ENCODE measurements at places on chromosomes 7 and 10.

GRCh38 chr10:61627266-61627665 is 35.5 kb upstream of the CABCOCO1 start:
- DNase-seq = no peak

GRCh38 chr10:116817780-116818343 is 31.4 kb upstream of the ENO4 start:
- no peak for DNase-seq

DNA sequence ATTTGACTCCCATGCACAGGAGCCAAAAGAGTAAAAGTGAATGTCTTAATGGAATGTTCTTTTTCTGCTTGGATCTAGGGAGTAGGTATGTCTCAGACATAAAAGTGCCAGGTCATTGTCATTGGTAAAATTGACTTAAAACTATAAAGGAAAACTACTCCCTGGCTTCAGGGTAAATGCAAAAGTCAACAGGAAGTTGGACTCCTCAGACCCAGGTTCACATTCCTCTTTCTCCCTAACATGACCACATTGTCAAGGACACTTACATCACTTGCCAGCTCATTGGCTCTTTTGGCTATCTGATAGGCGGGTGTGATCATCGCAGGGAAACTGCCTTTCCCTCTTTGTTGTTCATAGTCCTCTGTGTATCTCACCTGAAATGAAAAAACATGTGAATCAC is 13.7 kb downstream of the NRAP start:
- no peak for DNase-seq

DNA sequence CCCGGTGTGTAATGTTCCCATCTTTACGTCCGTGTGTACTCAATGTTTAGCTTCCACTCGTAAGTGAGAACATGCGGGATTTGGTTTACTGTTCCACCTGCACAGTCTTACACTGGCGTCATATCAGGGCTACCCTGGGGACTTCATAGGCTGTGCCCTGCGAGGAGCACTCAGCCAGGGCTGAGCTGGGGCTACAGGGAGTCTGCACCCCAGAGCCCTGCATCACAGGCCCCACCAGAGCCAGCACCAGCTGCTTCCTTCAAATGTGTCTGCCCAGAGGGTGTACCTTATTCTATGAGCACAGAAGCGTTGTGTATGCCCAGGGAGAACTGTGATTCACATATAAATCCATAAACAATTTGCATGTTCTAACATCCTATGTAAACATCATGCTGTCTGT is 277.1 kb downstream of the TCERG1L start:
- no peak for DNase-seq

- no peak for DNase-seq
Measured at GRCh38 chr10:25811052-25811685, 122.9 kb upstream of the MYO3A start.

- no peak for DNase-seq
Measured at GRCh38 chr10:49474901-49475300, 64.0 kb downstream of the ERCC6 start.

- no peak for DNase-seq
Measured at GRCh38 chr7:107209565-107209964, 40.8 kb downstream of the HBP1 start.

- no peak for DNase-seq
Measured at GRCh38 chr10:60114765-60115586, 208.6 kb upstream of the CCDC6 start.

DNA sequence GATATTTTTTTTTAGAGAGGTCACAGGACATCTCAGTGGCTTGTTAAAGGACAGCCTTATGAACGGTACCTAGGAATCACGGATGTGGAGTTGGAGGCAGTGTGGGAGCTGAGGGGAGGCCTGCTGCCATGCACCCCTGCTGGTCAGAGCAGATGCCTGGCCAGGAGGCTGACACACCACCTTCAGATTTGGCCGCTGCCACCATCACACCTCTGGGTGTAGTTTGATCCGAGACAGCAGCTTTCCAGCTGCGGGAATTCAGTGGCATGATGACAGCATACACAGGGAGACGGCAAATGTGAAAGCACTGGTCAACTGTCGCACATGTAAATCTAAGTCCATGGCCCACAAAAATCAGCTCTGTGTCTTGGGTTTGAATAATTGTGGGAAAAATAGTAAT is 285.4 kb downstream of the ADARB2 start:
- no peak for DNase-seq

DNA sequence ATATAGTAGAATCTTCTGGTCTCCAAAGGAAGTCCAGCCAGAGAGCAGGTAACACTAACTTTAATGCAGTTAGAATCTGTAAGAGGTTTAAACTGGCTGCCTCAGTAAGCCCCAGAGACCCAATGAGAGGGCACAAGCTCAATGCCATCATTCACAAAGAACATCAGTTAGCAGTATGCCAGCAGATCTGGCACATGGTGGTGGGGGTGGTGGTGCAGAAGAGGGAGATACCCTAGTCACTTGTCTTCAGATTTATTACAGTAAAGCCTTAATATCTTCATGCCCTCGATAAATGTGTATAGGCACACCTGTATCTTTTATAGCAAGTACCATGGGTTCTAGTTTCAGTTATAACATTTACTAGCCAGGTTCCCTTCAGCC is 86.2 kb downstream of the SORBS1 start:
- no peak for DNase-seq

- DNase-seq = no peak
Measured at GRCh38 chr10:49567810-49568209, 28.9 kb upstream of the ERCC6 start.

DNA sequence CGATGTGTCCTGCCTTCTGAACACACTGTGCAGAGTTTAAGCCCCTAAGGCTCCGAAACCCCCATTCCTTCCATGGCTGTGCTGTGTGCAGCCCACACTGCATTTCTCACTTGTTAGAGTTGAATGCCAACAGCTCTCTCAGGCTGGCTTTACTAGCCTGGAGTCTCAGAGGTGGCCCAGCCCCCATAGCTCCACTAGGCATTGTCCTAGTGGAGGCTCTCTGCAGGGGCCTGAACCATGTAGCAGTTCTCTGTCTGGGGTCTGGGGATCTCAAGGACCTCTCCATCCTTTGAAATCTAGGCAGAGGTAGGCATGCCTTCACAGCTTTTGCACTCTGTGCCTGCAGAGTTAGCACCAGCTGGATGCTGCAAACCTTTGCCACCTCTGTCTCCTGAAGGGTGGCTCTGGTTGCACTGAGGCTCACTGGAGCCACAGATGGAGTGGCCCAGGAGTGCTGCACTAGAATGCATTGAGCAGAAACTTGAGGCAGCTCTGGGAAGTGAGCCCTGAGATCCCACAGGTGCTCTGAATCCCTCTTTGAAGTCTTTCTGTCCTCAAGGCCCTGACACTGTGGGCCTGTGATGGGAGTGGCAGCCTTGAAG is 301.7 kb downstream of the DGKB start:
- no peak for DNase-seq

- no peak for DNase-seq
Measured at GRCh38 chr7:28626624-28627262, 214.4 kb downstream of the CREB5 start.

DNA sequence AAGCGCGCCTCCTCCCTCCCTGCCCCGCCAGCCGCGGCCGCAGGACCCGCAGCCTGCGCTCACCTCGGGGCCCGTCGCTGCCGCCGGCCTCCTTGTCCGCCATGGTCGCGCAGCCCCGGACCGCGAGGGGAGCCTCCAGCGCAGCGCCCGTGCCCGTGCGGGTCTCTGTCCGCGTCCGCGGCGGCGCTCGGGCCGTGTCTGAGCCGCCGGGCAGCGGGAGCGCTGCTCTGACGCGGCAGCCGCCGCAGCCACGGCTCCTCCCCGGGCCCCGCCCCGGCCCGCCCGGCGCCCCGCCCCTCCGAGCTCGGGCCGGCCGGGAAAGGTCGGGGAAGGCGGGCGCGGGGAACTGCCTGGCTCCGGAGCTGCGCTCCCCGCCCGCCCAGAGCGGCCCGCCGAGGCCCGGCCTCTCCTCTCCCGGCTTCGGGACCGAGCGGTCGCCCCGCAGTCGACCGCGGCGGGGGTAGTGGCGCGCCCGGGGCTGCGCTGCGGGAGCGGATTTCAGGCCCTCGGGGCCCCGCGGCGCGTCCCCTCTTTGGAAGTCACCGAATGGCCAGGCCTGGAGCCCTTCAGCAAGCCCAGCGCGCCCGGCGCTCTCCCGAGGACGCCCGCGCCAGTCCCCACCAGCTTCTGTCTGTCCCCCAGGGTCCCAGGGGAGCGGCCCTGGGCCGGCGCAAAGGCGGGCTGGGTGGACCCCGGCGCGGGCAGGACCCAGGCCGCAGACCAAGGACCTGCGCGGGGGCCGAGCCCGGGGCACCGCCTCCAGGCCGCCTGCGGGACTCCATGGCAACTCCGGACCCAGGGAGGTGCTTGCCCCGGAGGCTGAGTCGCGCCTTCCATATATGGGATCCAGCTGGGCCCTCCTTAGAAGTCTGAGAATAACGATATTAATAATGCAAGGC is at the start of gene HSPA12A:
Gene HSPA12A (minus strand): TSS at position 200 of the 899 bp plus-strand sequence. CDS start 97 bp downstream, at position 103.
- DNase-seq = no peak

- DNase-seq = no peak
Measured at GRCh38 chr7:56115852-56116538, at the start of gene NUPR2. TSS of gene NUPR2 (minus strand) at chr7:56116417. CDS start at chr7:56116314, 103 bp downstream.

GRCh38 chr10:49008091-49008490 is 68.5 kb upstream of the LRRC18 start:
- no peak for DNase-seq

Measured in cortex of kidney (tissue), 1 donor.